ENCODE measurements at places on chromosomes 7 and 10.
A peak's percentile ranks its signal among the peaks of the same experiment; 100 is the strongest.

DNA sequence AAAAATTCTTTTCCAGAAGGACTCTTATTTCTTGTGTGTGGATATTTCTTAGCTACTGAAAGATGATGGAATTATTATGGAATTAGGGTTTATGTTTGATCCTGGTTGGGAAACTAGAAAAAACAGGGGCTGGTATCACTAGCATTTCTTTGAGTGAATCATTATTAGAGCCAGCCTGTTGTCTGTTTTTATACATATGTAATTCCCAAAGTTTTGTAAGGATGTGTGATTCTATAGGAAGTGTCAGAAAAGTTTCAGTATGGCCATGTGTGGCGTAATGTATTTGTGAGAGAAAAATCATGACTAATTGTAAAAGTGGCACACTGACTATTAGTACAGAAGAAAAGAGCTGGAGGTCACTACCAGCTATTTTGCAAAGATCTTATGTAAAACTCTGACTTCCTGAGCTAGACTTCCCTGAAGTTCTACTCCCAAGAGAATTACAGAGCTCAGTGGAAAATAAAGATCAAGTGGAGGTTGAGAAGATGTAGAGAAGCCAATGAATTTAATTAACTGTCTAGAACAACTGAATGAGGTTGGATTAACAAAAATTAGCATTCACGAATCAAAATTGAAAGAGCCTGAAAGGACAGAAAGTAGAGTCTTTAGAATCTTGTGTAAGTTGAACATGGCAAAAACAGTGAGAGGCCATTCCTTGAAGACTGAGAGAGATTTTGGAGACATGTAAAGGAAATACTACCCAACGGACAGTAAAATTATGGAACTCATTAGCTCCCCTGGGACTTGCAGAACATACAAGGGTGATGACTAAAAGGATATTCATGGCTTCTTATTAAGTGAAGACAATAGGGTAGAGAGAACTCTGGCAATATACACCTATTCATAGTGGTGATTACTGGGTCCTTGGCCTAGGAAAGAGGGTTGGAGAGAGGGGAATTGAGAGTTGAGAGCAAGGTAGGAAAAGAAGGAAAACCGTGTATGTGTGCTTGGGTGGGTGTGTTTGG is 12.5 kb downstream of the ZNF365 start:
- no peak for DNase-seq

- no peak for DNase-seq
Observed at GRCh38 chr7:154978017-154978416, 24.9 kb downstream of the PAXIP1 start.

GRCh38 chr10:99329554-99330346 is 594 bp downstream of the CNNM1 start:
- DNase-seq, result peak; percentile 29

GRCh38 chr10:118259288-118259906 is 82.7 kb downstream of the FAM204A start:
- DNase-seq, result peak; percentile 59

- DNase-seq, result no peak
Observed at GRCh38 chr7:108086546-108086945, 43.6 kb downstream of the LAMB4 start.

DNA sequence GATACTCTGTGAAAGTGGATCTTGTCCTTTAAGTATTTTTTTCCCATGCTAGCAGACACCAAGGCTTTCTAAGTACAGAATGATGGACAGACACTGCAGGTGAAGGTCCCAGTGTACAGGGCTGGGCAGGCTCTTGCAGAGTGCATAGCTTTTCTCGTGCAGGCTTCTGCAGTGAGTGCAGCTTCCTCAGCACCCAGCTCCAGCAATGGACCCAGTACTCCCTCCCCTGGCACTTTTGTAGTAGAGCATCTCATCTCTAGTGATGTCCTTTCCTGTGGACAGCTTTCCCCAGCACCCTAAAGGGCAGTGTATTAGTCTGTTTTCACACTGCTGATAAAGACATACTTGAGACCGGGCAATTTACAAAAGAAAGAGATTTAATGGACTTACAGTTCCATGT is 104.3 kb downstream of the CUL2 start:
- DNase-seq, result no peak

DNA sequence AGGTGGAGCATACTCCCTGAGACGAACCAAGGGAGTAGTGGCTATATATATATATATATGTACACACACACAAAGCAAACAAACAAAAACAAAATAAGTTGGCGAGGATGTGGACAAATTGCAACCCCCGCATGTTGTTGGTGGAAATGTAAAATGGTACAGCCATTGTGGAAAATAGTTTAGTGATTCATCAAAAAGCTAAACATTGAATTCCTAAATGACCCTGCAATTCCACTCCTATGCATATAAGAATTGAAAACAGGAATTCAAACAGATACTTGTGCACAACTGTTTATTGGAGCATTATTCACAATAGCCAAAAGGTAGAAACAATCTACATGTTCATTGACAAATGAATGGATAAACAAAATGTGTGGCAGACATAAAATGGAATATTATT is 407.9 kb downstream of the KCNMA1 start:
- DNase-seq, result no peak

DNA sequence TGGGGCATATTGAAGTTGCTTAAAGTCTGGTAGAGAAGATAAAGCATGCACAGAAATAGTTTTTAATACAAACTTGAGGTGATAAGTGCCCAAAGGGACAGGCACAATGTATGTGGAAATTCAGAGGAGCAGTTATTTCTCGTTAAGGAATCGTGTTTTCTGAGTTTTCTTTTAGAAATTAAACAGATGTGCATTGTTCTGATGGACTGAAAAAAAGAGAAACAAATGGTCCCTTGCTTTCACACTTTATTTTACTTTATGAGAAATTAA is 45.6 kb downstream of the CNNM2 start:
- DNase-seq, result no peak

DNA sequence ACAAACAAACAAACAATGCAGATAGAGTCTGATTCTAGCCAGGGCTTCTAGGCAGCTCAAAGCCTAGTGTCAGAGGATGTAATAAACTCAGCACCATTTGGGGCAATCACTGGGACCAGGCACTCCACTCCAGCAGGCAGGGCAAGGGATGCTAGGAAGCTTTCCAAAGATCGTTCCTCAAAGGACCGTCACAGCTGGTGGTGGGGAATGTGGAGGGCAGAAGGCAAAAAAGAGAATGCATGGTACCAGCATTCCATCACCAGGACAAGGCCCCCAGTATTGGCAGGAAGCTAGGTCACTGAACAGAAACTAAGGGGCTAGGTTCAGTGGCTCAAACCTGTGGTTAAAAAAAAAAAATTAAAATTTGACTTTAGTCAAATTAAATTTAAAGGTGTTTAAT is 94.2 kb downstream of the CUL2 start:
- no peak for DNase-seq

GRCh38 chr7:2079332-2080059 is 153.2 kb downstream of the MAD1L1 start:
- DNase-seq, result no peak

DNA sequence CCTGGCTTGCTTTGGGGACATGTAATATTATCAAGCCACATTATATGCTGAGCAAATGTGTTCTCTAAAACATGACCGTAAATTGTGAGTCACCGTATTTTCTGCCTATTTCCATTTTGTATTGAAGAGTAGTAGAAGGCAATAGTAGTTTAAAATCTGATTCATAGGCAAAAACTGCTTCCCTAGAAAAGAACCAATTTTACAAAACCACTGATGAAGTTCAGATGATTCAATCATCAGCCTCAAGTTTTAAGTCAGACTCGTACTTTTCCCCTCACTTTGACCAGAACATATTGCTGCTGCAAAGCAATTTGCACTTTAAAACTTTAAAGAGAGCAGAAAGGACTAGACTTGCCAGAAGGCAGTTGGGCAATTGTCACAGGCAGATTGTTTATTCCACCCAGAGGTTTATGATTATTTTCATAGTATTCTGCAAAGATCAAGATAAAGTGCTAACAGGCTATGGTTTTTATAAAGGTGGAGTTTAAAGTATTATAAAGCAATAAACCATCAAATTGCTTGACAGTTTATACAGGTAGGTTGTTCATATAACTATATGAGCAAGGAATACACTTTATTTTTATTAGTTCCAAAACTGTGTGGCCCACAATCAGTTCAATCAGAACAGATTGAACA is 168.2 kb downstream of the ETV1 start:
- no peak for DNase-seq

- DNase-seq, result no peak
Observed at GRCh38 chr10:3814838-3815220, 29.8 kb upstream of the KLF6 start.

- no peak for DNase-seq
Observed at GRCh38 chr7:95687759-95688343, 84.5 kb upstream of the DYNC1I1 start.

- no peak for DNase-seq
Observed at GRCh38 chr7:946256-946996, 8.1 kb downstream of the ADAP1 start.

DNA sequence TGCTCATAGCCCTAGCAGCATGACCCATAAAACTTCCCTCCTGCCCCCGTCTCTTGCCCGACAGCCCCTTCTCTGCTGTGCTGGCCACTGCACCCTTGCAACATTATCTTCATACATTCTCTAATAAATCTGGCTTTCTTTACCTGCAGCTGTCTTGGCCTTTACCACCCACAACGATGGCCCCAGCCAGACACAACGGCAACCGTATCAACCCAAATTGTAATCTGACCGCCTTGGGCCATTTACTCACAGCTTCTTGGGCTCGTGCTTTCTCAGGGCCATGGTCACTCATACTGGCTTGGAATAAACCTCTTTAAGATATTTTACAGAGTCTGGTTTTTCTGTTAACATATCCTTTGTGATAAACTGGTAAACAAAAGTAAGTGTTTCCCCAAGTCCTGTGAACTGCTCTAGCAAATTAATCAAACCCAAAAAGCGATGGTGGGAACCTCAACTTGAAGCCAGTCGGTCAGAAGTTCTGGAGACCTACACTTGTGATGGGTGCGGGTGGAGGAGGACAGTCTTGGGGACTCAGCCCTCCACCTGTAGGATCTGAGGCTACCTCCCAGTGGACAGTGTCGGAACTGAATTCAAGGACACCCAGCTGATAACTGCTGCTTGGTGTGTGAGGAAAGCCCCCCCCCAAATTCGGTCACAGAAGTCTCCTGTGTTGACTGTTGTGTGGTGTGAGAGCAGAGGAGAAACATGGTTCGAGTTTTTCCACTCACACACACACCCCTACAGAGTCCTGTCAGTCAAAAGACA is 87.6 kb upstream of the ATP6V0A4 start:
- peak; percentile 20 for DNase-seq

DNA sequence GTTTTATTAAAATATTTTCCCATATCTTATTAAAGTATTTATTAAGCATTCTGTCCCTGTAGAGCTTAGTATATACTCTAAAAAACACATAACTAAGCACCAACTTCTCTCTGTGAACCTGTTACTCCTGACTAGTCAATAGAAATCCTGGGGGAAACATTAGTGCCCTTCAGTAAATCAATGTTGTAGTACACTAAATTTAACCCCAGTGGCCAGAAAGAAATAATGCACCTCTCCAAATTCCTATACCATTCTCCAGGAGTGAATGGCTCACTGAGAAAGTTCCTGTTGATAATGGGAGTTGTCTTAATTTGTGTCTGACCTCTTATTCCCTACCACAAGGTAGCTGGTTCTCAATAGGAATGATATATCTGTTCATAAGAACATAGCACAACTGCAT is 188.2 kb downstream of the SEMA3D start:
- DNase-seq, result no peak

DNA sequence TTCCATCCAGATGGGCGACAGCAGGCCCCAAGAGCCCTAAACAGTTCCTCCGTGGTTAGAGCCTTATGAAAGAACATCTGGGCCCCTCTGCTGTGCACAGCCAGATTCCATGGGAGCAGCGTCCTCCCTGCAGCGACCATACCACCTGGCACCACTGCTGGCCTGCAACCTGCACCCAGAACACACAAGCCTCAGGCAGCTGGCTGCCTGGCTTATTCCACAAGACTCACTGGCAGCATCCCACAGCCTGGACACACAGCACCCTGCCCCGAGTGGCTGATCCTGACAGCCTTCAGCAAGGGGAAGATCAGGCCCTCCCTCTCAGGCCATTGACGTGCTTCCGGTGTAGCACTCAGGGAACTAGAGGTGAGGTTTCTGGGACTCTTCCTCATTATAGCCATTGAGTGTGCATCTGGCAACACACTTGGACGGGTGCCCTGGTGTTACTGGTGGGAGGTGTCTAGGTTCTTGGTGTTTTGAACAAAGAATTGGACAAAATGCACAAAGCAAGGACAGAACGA is 33.7 kb upstream of the ERCC6 start:
- DNase-seq, result no peak

GRCh38 chr7:136389933-136390332 is 412.8 kb upstream of the MTPN start:
- DNase-seq, result no peak

- DNase-seq, result no peak
Observed at GRCh38 chr10:5858811-5859210, 30.9 kb downstream of the ANKRD16 start.

- no peak for DNase-seq
Observed at GRCh38 chr10:75283671-75284470, 48.1 kb upstream of the COMTD1 start.

DNA sequence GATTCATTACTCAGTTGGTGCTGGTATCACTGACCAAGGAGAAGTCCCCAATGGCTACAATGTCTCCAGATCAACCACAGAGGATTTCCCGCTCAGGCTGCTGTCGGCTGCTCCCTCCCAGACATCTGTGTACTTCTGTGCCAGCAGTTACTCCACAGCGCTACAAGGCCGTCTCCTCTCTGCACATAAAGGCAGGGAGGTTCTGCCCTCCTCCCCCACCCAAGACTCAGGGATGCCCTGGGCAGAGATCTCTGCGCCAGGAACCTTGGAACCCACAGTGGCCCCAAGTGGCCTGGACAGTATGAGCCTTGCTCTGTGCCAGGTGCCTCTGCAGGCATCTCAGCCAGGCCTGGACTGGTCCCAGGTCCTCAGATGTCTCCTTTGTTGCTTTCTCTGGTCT is 193.4 kb upstream of the PRSS58 start:
- DNase-seq, result no peak

- no peak for DNase-seq
Observed at GRCh38 chr10:104734433-104734832, 93.3 kb downstream of the SORCS3 start.
